ENCODE measurements at places on chromosomes 16 and 17. TPM values are rescaled to one million over a fixed set of nuclear protein-coding genes. Genes with fewer than 3 reads are reported as not detected.

C17orf67 gene
- total RNA-seq, result 0.68 TPM

CUEDC1 gene
- total RNA-seq, result 9.4 TPM

SLC16A13 gene
- total RNA-seq, result 0.23 TPM

KIF2B gene
- not detected for total RNA-seq

KRTAP4-5 gene
- total RNA-seq, result not detected

ST6GALNAC1 gene
- not detected for total RNA-seq

GRB7 gene
- 0.60 TPM for total RNA-seq

PLA2G10 gene
- not detected for total RNA-seq

TEKT1 gene
- not detected for total RNA-seq

P2RX5 gene
- 0.38 TPM for total RNA-seq

CHRNE gene
- total RNA-seq, result 0.38 TPM

EME1 gene
- 2.6 TPM for total RNA-seq

LPCAT2 gene
- 30.2 TPM for total RNA-seq

OR1F1 gene
- total RNA-seq, result not detected

AGRP gene
- total RNA-seq, result not detected

DNAH17 gene
- total RNA-seq, result not detected

TBC1D28 gene
- total RNA-seq, result not detected

ACSM5 gene
- not detected for total RNA-seq

DPEP2 gene
- total RNA-seq, result not detected

ACE gene
- 2.0 TPM for total RNA-seq

QPRT gene
- total RNA-seq, result 14.7 TPM

ATP1B2 gene
- total RNA-seq, result not detected

RHBDL1 gene
- total RNA-seq, result 6.6 TPM

KRTAP4-2 gene
- total RNA-seq, result not detected

PPM1E gene
- total RNA-seq, result not detected

OR1A1 gene
- not detected for total RNA-seq

ANKRD11 gene
- 44.3 TPM for total RNA-seq

MMP2 gene
- total RNA-seq, result 2,683 TPM

Data from smooth muscle cell of the coronary artery (primary cell).